ENCODE measurements at places on chromosomes 1 and 21.

GRCh38 chr1:219189952-219190351 is 16.3 kb downstream of the LYPLAL1 start:
- no peak for DNase-seq

DNA sequence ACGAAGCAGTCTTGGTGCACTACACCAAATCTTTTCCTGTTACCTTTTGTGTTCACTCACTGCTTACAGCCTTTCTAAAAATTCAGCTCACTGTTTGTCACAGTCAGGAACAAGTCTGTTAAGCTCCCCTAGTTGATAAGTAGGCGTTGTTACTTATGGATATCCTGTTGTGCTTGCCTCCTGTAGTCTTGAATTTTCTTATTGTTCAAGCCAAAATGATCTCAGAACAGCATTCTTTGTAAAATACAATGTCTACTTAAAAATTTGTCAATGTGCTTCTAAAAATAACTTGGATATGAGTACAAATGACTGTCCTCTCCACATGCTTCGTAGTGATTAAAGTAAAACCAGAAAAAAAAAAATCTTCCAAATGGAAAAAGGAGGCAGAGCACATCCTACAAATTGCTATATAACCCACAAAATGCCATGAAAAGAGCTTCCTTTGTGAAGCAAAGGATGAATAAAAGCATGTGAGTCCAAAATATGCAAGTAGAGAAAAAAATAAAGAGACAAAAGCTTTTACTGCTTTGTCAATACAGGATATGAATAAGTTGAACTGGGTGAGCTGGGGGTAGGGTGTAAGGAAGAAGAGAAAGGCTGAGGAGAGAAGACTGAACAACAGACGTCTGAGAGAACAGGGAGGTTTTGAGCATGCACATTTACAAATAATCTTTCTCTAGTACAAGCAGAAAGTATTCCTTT is 228.9 kb upstream of the ADGRL4 start:
- no peak for DNase-seq

DNA sequence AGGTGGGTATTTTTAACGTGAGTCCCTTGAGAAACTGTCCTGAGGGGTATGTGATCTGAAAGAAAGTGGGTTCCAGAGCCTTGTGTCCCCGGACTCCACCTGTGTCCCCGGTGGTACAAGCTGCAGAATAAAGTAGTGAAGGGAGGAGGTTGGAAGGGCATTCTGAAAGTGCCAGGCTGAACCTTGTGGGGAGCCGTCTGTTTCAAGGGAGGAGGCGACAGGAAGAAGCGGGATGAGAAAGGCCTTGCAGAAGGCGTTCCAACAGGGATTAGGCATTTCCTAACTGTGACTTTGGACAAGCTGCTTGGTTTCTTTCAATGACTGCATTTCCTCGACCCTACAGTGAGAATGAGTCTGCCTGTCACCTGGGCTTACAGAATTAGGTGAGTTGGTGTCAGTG is 5.8 kb downstream of the FOXD3 start:
- no peak for DNase-seq

DNA sequence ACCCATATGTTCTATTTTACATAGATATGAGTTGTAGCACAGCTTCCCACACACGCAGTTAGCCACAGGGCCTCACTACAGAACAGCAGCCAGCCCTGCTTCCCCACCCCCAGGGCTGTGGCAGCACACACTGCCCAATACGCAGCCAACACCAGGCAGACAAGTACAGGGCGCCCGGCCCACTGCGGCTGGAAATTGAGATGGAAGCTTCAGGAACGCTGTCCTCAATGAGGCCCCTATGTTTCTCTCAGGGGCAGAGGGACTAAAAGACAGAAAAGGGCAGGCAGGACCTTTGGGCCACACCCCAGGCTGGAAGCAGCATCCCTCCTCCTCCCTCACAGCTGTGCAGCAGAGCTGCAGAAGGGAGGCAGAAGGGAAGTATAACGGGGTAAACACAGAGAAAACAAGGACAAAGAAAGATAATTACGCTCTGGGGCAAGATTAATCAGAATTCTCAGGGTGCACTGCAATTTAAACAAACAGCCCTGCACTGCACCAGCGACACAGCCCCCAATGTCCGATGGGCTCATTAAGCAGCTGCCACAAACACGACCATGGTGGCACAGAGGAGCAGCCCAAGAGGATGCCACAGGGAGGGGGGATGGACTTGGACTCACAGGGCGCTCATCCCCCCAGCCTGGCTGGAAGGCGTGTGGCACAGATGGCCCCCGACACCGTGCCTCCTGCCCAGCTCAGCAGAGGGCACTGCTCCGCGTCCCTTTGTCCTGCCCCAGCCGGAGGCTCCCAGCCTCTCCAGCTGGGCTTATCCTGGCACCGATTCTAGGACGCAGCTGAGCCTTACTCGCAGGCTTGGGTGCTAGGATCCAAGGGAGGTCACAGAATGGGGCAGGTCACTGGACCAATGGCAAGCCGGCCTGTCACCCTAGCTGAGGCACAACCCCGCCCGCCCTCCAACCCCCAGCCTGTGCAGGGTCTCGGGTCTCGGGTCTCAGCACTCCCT is 14.2 kb downstream of the WDR4 start:
- no peak for DNase-seq

DNA sequence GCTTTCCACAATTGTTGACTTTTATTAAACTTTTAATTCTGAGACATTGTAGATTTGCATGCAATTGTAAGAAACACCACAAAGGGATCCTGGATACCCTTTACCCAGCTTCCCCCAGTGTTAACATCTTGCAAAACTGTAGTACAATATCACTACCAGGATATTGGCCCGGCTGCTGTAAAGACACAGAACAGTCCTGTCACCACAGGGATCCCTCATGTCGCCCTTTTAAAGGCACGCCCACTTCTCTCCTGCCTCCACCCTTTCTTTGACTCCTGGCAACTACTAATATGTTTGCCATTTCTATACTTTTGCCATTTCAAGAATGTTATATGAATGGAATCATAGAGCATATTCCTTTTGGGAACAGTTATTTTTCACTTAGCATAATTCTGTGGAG is 37.0 kb downstream of the NAV1 start:
- DNase-seq: no peak

- no peak for DNase-seq
These were observed 66.5 kb upstream of the RCC1 start for GRCh38 chr1:28439320-28439719.

- no peak for DNase-seq
These were observed 311.6 kb downstream of the DISC1 start for GRCh38 chr1:231938211-231938610.

DNA sequence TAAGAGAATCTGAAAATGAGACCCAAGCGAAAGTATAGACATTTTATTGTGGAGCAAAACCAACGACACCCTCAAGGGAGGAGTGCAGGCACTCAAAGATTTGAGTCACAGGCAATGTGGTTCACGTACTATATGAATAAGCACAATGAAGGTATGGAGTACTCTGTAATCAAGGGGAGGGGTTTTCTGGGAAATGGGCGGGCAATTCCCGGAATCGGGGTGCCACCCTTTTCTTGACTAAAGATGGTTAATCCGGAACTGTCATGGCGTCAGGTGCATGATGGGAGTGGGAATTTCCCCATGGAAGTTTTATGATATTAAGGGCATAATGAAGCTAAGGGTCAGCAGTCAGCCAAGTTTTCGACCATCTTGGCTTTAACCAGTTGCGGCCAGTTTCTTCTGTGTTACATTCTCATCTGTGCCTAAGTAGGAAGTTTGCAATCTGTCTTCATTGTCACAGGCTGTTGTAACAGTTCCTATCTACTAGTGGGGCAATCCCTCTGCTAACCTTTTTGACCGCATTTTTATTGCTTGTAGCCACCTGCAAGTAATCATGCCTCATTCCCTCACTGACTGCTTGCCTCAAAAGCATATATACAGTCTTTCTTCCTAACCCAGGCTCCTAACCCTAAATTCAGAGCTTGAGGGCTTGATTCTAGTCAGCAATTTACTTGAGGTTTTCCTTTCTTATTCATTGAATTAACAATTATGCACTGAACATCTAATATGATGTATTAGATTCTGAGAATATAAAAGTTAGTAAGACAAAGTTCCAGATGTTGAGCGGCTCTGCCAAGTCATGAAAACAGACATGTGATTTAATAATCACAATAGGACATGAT is 775 bp upstream of the AIM2 start:
- DNase-seq: no peak

DNA sequence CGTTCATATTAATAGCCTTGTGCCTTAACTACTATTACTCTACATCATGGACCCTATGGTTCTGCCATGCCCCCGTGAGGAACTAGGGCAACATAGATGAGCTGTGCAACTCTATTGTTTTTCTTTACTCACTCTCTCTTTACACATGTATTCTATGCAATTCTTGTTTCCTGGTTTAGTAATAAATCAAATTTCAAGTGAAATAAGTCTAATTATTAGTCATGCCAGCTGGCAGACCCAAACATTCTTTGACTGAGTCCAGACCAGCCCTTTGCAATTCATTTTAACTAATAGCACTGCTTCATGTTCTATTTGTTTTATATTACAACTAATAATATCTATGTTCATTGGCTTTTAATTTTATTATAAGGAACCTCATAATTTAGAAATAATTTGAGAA is 789.3 kb upstream of the ADAMTS5 start:
- DNase-seq: no peak

DNA sequence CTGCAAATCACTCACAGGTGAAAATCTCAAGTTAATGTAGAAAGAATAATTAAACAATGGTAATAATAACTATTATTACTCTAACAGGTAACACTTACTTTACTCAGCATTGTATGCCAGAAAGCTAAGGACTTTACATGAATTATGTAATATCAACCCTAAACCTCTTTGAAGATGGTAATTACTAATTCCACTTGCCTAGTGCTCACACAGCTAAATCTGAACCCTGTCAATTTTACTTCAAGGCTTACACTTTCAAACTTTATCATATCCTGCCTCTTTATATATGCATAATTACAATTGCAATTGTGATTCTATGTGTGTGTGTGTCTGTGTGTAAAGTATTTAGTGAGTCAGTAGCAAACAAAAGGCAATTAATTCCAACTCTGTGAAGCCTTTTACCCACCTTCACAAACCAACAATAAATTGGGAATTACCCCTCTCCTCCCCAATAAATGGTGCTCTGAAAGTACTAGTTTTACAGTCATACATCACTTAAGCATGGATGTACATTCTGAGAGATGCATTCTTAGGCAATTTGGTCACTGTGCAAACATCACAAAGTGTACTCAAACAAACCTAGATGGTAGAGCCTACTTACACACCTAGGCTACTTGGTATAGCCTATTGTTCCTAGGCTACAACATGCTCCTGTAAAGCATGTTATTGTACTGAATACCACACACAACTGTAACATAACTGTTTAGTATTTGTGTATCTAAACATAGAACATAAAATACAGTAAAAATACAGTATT is 5.9 kb downstream of the ZNF644 start:
- no peak for DNase-seq

- DNase-seq: no peak
These were observed 12.1 kb upstream of the PDC start for GRCh38 chr1:186473047-186473446.

- DNase-seq: no peak
These were observed 99.1 kb downstream of the NMNAT2 start for GRCh38 chr1:183319051-183319450.

GRCh38 chr1:227320476-227320875 is 2.2 kb upstream of the CDC42BPA start:
- DNase-seq: no peak

DNA sequence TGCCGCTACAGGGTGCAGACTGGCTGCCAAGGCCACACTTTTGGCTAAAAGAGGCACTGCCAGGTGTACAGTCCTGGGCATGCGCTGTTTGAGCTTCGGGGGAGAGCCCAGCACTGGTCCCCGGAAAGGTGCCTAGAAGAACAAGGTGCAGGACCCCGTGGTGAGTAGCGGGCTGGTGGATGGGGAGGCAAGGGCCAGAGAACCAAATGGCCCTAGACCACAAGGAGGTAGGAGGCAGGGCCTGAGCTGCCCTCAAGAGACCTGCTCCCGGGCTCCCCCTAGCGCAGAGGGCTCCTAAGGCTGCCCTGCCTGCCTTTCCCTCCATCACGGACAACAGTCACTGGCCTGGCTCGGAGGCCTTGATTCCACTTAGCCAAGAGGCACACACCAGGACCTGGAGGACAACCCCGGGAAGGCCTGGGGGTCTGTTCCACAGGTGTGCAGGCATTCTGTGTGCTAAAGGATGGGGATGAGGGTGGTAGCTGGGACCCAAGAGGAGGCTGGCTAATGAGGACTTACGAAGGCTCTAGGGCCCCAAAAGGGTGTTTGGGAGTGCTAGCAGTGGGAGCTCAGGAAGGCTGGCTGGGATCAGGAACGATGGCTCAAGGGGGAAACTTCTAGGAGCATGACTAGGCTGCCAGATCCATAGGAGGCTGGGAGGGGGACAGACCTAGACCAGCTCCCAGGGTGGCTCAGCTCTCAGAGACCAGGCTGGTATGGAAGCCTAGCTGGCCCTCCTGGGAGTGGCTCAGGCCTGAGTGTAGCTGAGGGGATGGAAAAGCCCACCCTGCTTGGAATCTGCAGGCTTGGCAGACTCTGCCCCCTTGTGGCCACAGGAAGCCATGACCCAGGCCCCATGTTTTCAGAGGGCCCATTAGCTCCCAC is 742 bp downstream of the ARTN start:
- no peak for DNase-seq

DNA sequence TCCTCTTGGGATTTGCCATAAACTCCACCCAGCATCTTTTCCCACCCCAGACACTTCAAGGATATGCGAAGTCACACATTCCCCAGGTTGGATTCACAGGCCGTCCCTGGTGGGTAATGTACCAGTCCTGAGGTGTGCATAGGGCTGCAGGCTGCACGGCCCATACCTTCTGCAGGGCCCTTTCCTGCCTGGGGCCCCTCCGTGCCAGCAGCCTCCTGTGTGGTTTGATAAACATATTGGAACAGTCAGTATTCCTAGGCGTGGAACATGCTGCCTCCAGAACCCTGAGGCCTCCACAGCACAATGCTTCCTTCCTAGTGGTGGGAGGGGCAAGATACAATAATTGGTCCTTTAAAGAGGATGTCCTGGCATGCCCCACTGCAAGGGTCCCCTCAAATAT is 26.6 kb downstream of the IL10RB start:
- no peak for DNase-seq
